Fibroblast of skin of right quadriceps (primary cell): ENCODE measurements at places on chromosomes 7 and 10.

DNA sequence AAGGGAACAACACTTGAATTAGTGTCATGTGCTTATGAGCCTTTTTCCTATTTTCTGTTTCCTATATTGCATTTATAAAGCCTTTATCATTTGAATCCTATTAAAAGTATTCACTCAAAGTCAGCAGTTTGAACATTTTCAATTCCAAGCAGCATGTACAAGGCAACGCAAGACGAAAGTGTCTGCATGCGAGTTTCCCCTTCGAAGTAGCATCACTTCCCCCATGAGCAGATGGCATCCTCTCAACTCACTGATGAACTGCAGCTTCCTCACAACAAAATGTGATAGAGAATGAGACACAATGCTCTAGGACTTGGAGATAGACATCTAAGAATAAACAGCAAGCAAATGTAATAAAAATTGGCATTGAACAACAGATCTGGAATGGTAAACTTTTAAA is 270.7 kb downstream of the PRPF18 start:
- no peak for DNase-seq

DNA sequence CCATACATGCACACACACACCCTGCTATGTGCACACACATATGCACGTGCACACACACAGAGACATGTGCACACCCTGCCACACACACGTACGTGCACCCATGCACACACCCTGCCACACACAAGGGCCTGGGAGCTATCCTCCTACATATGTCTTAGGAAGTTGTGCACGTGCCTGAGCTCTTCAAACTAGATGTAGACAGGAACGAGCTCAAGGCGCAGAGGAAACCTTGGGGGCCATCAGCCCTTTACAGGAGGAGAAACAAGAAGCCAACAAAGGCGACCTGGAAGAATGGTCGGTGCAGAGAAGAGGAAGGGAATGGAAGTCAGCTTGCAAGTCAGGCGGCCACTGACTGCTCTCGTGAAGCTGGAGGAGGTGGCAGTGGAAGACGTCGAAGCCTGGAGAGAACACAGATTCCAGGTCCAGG is 58.7 kb downstream of the AOC1 start:
- no peak for DNase-seq

- DNase-seq = no peak
These were observed 167.7 kb upstream of the CCDC6 start for GRCh38 chr10:60073781-60074656.

DNA sequence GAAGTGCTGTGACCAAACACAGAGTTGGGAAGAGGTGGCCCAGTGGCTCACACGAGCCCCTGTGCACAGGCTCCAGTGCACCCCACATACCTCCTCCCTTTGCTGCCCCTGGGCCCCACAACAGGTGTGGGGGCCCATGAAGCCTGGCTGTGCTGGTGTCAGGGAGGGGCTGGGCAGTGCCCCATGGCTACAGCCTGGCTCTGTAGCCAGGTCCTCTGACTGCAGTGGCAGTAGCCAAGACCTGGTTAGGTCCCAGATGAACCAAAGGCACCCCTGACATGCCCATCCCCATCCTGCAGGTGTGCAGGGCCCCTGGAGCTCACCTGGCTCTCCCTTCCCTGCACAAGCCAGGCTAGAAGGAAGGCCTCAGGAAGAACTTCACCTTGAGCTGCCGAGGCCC is 176.3 kb downstream of the GRID1 start:
- DNase-seq = no peak

- no peak for DNase-seq
These were observed 144.3 kb downstream of the ANKRD30A start for GRCh38 chr10:37269554-37270256.

DNA sequence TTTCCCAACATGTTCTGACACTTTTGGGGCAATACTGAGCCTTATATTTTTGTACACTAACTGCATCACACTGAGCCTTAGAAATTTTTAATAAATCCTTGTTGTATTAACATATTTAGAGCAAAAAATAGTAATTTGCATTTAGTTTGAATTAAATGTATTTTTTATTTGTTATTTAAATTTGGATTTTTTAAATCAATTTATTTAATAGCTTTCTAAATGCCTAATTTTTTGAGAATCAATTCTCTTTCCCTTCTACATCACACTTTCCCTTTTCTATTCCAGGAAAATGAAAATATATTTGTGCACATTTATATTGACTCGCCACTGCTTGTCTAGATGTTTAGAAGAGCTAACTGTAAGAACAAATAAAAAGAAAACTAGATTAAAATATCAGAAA is 414.6 kb upstream of the POM121L12 start:
- no peak for DNase-seq

- DNase-seq = no peak
These were observed 21.0 kb upstream of the OPALIN start for GRCh38 chr10:96379758-96380157.

DNA sequence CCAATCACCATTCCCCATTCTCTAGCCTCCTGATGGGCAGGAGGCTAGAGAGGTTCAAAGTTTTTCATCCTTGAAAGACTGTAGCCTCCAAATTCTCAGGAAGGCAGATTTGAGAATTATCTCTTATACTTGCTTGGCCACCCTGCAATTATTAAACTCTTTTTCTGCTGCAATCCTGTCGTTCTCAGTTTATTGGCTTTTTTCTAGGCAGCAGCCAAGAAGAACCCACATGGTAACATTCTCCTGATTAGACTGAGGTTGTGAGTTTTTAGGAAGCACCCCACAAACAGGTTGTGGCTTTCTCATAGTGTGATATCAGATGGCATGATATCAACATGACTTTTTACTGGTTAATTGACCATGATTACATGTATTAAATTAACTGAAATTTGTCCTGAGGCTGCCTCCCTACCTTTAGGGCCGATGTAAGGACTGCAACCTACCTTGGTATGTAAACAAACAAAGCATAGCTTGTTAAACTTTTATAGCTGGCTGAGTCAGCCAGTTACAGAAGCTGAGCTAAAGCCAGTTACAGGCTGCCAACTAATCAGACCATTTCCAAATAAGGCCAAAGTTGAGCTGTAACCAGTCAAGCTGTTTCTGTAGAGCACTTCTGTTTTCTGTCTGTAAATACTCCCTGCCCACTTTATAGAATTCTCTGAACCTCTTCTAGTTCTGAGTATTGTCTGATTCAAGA is 3.2 kb upstream of the ZNF248 start:
- DNase-seq = peak; percentile 52

GRCh38 chr10:3068201-3068967 is 1.0 kb downstream of the PFKP start:
- peak; percentile 65 for DNase-seq

DNA sequence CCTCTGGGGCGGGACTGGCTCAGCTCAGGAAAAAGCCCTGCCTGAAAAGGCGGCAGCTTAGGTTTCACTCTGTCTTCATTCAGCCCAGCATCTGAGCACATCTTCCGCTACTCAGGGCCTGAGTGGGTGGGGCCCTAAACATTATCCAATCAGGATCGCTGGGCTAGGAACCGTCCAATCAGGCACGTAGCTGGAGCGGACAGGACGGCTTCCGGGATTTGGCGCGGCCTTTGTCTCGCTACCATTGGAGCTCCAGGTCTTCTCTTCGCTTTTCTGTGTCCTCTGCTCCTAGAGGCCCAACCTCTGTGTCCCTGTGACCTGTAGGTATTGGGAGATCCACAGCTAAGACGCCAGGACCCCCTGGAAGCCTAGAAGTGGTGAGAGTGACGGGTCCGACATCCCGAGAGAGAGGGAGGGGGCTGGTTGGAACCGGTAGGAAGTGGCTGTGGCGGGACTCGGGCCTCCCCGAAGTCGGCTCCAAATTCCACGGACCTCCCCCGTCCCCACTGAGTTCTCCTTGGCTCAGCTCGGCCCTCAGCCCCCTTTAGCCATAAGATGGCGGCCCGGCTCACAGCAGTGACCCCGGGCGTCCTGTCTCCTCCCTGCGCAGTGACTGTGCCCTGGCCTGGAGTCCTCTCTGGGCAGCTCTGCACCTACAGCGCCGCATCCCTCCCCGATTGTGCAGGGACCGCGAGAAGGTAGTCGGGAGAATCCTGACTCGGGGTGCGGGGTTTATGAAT is 99.1 kb downstream of the ZNF680 start:
- DNase-seq = peak; percentile 2

DNA sequence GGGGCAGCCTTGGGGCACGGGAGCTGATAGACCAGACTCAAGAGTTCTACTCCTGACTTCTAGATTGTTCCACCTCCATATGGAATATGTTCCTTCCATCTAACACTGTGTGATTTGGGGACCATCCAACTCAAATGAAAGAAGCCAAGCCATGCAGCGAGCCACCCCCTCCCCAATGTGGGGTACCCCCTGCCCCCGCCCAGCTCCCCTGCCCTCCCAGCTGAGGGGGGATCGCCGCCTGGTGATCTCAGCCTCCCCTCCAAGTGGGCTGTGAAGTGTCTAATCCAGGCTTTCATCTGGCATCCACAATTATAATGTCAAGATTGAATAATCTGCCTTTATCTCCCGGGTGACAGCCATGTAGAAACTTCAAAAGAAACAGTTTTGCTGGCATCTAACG is 246.1 kb downstream of the RPS24 start:
- no peak for DNase-seq

DNA sequence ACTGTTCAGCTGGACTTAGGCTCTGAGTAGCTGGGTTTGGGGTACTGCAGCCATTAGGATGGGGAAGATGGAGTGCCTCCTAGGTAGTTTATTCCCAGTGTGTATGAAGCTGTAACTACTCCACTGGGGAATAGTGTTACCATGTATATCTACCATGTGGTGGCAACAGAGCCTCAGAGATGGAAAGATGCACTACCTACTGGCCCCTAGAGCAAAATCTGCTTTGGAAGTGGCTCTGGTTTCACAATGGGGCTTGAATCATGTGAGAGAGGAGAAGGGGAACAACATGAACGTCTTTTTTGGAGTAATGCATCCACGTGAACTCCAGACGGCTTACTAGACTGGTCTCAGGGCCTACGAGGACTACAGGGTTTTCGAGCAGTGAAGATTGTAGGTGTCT is 167.3 kb downstream of the CALCR start:
- no peak for DNase-seq

GRCh38 chr10:120584786-120585185 is 127.8 kb downstream of the PLPP4 start:
- no peak for DNase-seq

DNA sequence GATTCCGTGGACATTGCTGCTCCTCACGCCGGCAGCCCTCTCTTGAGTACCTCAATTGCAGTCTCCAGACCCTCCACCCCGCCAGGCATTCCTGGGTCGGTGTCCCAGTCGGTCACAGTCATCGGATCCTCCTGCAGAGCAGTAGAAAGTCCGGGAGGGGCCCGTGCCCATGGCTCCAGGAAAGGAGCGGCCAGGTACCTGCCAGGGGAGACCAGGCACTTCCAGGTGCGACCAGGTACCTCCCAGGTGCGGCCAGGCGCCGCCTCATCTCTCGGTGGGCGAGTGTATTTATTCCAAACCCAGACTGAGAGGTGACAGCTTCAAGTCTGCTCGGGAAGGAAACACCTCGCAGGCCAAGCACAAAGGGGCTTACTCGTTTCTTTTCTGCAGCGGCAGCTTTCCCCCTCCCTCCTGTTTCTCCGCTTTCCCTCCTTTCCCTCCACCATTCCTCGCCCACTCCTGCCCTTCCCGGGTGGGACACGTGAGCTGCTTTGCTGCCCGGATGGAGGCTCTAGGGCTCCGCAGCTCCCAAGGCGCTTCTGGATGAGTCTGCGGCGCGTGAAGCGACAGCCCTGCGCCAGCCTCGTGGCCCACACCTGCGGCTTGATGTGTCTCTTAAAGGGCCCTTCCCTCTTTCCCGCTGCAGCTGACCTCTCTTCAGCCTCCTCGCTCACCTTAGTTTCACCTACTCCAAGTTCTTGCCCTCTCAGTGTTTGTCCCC is 39.4 kb upstream of the AGK start:
- no peak for DNase-seq

- DNase-seq = no peak
These were observed 79.9 kb downstream of the HYCC1 start for GRCh38 chr7:22934023-22934422.

- DNase-seq = no peak
These were observed 25.2 kb downstream of the ADAP1 start for GRCh38 chr7:929311-929711.

DNA sequence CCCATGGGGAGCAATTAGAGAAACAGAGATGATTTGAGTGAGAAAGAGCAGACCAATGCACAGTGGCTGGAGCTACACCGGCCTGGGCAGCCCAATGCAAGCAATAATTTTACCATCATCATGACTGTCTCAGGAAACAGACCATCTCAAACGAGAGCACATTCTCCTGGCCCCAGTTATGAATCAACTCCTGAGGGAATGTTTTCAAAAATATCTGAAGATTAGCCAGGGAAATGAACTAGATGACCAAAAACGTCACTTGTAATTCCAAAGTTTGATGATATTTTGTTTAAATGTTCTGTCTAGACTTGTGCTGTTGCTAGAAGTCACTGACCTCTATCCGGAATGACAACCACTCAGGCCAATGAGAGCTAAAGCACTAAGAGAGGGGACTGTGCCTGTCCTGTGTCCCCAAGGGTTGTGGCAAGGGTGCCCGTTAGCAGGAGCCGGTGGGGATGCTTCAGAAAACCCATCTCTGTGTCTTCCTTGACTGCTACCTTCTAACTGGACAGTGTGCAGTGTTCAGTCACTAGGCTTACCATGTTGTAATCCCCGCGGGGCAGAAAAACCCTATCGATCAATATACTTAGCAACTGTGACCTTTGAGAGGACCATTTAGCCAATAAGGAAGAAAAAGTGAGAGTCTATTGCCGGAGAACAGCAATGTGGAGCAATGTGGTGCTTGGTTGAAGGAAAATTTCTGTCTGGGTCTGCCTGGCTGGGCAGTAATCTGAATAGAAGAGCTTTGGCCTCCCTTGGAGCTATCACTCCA is 202.4 kb downstream of the ADAM12 start:
- DNase-seq = no peak

DNA sequence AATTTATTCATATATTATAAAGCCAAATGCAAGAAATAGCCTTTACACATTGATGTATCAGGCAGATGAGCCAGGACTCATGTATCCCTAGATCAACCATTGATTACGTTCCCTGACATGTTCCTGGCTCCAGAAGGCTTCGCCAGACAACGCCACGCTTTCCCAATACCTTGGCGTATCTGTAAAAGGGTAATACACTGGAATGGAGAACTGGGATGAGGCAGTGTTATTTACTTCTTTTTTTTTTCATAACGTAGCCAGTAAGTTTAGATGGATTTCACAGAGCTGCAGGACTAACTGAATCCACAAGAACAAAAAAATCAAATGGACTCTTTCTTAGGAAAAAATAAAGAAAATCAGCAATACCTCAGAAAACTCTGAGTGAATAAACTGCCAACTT is 588.1 kb upstream of the SEMA3D start:
- DNase-seq = no peak
